ENCODE measurements at places on chromosomes 16 and 17.

- no peak for DNase-seq
These were observed 84.4 kb upstream of the GSE1 start for GRCh38 chr16:85528528-85529387.

- DNase-seq = no peak
These were observed 3.7 kb upstream of the HS3ST2 start for GRCh38 chr16:22810226-22810625.

DNA sequence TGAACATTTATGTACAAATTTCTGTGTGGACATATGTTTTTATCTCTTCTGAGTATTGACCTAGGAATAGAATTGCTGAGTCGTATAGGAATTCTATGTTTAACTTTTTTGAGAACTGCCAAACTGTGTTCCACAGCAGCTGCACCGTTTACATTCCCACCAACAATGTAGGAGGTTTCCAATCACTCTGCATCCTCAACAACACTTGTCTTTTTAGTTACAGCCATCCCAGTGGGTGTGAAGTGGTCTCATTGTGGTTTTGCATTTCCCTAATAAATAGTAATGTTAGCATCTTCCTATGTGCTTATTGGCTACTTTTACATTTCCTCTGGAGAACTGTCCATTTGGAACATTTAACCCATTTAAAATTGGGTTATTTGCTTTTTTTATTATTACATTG is 36.6 kb upstream of the NACA2 start:
- DNase-seq = no peak

DNA sequence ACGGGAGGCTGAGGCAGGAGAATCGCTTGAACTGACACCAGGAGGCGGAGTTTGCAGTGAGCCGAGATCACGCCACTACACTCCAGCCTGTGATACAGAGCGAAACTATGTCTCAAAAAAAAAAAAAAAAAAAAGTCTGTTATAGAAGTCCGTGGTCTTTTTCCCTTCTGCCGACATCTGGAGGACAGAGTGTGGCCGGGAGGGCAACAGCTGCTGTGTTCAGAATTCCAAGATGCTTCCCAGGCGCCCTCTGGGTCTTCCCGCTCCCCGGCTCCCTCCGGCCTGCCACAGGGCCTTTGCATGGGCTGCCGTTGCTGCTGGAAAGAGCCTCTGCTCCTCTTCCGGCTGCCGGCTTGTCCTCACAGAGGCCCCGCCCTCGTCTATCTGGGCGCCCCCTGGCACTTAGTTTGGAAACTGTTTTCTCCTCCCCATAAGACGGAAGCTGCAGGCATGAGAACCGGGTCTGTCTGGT is 2.4 kb upstream of the CACNA1H start:
- no peak for DNase-seq

GRCh38 chr16:67462279-67462655 is 18.7 kb downstream of the ATP6V0D1 start:
- no peak for DNase-seq

- DNase-seq = no peak
These were observed 29.6 kb upstream of the SHISA9 start for GRCh38 chr16:12871784-12872183.

- no peak for DNase-seq
These were observed 7.7 kb downstream of the MSL1 start for GRCh38 chr17:40129498-40129897.

Data from NCI-H345 (cell line).